Activated T-helper 9 cell treated with anti-CD3 and anti-CD28 coated beads, Interleukin-2, amount 50 U/mL, for 16 hours (primary cell): ENCODE measurements at places on chromosomes 12 and 14.

DNA sequence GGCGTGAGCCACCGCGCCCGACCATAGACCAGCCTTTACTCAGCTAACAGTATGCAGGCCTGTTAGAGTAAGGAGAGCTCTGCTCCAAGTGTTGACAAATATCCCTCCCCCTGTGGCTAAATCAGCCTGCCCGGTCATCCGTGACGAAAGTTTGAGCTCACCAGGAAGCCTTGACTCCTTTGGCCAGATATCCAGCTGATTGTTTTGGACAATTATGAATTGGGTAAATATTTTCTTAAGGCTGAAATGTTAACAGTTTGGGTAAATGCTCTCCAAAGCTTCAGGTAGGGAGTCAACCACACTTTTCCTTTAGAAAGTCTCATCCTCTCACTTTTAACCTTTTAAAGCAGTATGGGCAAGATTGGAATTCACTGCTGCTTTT lies 157.9 kb downstream of the PAWR start:
- no peak for DNase-seq

GRCh38 chr12:126483145-126484068 lies 1418.2 kb downstream of the AACS start:
- no peak for DNase-seq

GRCh38 chr12:61566183-61566582 lies 694.0 kb upstream of the USP15 start:
- no peak for DNase-seq

DNA sequence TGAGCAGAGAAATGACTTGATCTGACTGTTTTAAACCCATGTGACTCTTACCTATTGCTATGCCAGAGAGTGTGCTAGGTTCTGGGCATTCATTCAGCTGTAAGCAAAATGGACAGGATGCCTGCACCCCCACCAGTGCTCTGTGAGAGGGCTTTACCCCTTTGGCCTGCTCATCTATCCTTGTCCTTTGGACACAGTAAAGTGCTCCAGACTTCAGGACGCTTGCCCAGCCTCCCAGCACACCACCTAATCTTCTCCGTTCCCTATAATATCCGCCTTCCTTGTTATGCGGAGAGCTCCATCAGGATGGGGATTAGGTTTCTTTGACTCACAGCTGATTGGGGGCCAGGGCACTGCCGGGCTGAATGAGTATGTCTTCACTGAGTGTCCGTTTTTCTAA lies 4.4 kb upstream of the ZNF839 start:
- DNase-seq, result no peak

GRCh38 chr14:42961509-42961908 lies 1354.8 kb downstream of the LRFN5 start:
- DNase-seq, result no peak

GRCh38 chr14:100256339-100256895 lies 17.5 kb downstream of the YY1 start:
- DNase-seq, result no peak

DNA sequence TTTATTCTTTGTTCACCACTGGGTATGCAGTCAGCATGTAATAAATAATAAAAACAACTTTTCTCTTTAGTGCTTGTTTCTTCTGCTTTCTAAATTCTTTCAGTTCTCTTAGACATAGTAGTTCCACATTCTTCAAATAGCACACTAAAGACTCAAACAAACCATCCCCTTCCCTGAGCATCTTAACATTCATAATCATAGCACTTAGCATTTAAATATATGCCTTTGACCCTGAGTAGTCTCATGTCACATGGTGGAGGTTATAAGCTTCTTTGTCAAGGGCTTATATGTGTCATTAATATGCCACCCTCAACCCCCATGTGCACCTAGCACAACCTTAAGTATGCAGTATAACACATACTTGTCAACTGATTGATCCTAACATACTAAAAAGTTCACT lies 212.7 kb downstream of the PHLDA1 start:
- no peak for DNase-seq
